ENCODE measurements at places on chromosomes 7 and 10.

DNA sequence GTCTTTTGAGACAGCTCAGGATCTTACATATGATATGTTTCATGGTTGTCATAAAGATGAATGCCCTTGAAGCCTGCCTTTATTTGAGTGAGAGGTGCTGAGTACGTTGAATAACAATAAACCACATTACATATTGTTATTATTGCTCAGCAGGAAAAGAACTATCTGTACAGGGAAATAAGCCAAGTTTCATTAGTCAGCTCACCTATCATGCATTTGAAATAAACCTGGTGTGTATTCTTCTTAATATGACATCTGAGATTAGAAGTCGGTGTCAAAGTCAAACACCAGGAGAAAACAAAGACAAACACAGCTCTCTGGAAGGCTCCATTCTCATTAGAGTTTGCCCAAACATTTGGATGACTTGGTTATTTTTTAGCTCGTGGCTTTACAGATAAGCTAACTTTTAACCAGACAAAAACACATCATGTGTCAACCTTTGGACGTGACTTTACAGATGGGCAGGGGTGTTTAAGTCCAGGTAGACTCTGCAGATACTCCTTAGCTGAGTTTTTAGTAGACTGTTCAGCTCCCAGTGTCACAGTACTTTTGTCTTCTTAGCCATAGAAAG, 71.2 kb upstream of the AOAH start:
- no peak for DNase-seq

- no peak for DNase-seq
Measured at GRCh38 chr7:147607157-147607800, 983.3 kb upstream of the C7orf33 start.

GRCh38 chr7:28070297-28071055, 110.1 kb downstream of the JAZF1 start:
- no peak for DNase-seq

GRCh38 chr10:3876350-3876962, 91.4 kb upstream of the KLF6 start:
- DNase-seq: no peak
